ENCODE measurements at places on chromosomes 13 and 19. TPM values are rescaled to one million over a fixed set of nuclear protein-coding genes. Genes with fewer than 3 reads are reported as not detected.
A peak's percentile ranks its signal among the peaks of the same experiment; 100 is the strongest.

DNA sequence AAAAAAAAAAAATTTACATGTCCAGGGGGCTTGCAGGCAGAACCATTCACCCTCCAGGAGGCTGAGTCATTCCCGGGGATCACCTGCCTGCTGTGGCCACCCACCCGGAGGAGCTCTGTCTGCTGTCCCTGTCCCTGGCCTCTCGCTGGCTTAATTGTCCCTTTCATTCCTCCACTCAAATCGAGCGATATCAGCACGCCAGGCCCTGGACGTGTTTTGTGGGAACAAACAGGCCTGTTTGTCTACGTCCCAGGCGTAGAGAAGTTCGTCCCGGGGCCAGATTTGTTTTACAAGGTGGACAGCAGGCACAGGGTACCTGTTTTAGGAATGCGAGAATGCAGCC is 21.2 kb downstream of the SULT2B1 start:
- no peak overlapping the region for H3K27ac ChIP-seq
- no peak for DNase-seq
- no peaks in the 10 kb centered on the region for H3K4me1 ChIP-seq
- H3K27me3 ChIP-seq, result no peaks in the 10 kb centered on the region
- H3K4me3 ChIP-seq, result no peak overlapping the region
- no peaks in the 10 kb centered on the region for H3K36me3 ChIP-seq

DNA sequence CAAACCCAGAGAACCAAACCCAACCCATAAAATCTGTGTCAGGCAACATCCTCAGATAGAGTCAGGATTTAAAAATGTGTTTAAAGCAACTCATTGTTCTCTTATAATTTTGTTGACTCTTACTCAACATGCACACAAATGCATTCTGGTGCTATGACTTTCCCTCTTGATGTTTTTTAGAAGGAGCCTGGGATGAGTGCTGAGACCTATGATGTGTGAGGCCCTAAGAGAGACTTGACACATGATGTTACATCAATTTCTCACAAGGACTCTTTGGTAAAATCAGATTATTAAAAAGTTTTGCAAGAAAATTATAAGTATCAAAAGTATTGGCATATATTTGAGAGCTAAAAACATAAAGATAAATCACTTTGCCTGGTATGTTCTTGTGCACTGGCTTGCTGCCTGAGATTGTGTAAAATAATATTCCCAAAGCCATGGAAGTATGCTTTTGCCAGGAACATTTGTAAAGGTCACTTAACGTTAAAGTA is 173.9 kb downstream of the DCLK1 start:
- no peak overlapping the region for H3K4me3 ChIP-seq
- H3K27ac ChIP-seq, result no peak overlapping the region

- no peak overlapping the region for H3K27ac ChIP-seq
- no peaks in the 10 kb centered on the region for H3K4me1 ChIP-seq
- no peaks in the 10 kb centered on the region for H3K27me3 ChIP-seq
- H3K36me3 ChIP-seq, result no peaks in the 10 kb centered on the region
- DNase-seq, result no peak
These were observed 33.8 kb upstream of the SGCG start for GRCh38 chr13:23146811-23147625.

- no peak overlapping the region for H3K27ac ChIP-seq
- H3K36me3 ChIP-seq, result no peaks in the 10 kb centered on the region
- no peaks in the 10 kb centered on the region for H3K27me3 ChIP-seq
- H3K4me3 ChIP-seq, result no peak overlapping the region
- H3K4me1 ChIP-seq, result no peaks in the 10 kb centered on the region
- DNase-seq, result no peak
These were observed 490.8 kb downstream of the RFC3 start for GRCh38 chr13:34308725-34309124.

- DNase-seq, result no peak
- H3K27me3 ChIP-seq, result peaks cover 24% of the 10 kb centered on the region
- H3K4me1 ChIP-seq, result no peaks in the 10 kb centered on the region
- H3K27ac ChIP-seq, result no peak overlapping the region
- H3K4me3 ChIP-seq, result no peak overlapping the region
- H3K36me3 ChIP-seq, result no peaks in the 10 kb centered on the region
These were observed 3.1 kb downstream of the PPP1R14A start for GRCh38 chr19:38252941-38253691.

GRCh38 chr19:14758816-14759215 is 19.5 kb downstream of the ADGRE2 start:
- H3K36me3 ChIP-seq, result no peaks in the 10 kb centered on the region
- no peaks in the 10 kb centered on the region for H3K4me1 ChIP-seq
- H3K27me3 ChIP-seq, result peaks cover 3% of the 10 kb centered on the region
- no peak overlapping the region for H3K4me3 ChIP-seq

GRCh38 chr19:58561373-58562121 is 3.1 kb upstream of the UBE2M start:
- H3K4me3 ChIP-seq, result peak overlapping the region; percentile 81
- peaks cover 18% of the 10 kb centered on the region for H3K36me3 ChIP-seq
- no peaks in the 10 kb centered on the region for H3K27me3 ChIP-seq
- H3K27ac ChIP-seq, result peak overlapping the region; percentile 56

GRCh38 chr19:16951529-16951928 is 62.7 kb downstream of the F2RL3 start:
- H3K36me3 ChIP-seq, result no peaks in the 10 kb centered on the region
- H3K27ac ChIP-seq, result no peak overlapping the region
- no peak overlapping the region for H3K4me3 ChIP-seq
- peaks cover 3% of the 10 kb centered on the region for H3K27me3 ChIP-seq

DNA sequence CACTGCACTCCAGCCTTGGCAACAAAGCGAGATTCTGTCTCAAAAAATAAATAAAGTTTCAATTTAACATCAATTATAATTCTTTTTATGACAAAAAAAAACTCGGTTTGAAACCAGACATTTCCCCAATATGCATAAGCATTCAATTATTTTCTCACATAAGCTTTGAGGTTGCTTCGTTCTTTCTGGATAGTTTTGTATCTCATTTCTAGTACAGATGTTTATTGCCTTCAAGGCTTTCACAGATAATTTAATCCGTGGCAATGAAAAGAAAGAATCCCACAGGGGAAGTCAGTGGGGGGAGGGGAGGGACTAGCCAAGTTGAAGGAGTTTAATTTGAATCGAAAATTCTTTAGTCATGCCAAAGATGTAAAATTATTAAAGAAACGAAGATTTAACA is 29.6 kb upstream of the TSC22D1 start:
- no peaks in the 10 kb centered on the region for H3K4me1 ChIP-seq
- no peak overlapping the region for H3K4me3 ChIP-seq
- peaks cover under 1% of the 10 kb centered on the region for H3K36me3 ChIP-seq
- no peak for DNase-seq
- peaks cover 2% of the 10 kb centered on the region for H3K27me3 ChIP-seq
- no peak overlapping the region for H3K27ac ChIP-seq

GRCh38 chr13:89755729-89756492 is 1591.6 kb upstream of the MIR17HG start:
- no peaks in the 10 kb centered on the region for H3K36me3 ChIP-seq
- H3K27me3 ChIP-seq, result no peaks in the 10 kb centered on the region
- H3K4me1 ChIP-seq, result no peaks in the 10 kb centered on the region

DNA sequence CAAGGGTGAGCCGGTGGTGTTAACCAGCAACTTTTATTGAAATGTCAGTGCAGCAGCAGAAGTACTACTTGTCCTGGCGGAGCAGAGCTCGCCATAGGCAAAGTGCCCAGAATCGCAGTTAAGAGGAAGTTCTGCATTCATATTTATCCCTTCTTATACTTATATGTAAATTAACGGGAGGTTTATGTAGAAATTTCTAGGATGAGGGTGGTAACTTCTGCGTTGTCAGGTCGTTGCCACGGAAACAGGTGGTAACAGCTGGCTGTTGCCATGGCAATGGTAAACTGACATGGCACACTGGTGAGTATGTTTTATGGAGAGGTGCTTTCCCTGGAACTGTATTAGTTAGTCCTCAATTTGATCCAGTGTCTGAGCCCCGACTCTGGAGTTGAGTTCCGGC is 2494.9 kb upstream of the PCDH20 start:
- no peak overlapping the region for H3K4me3 ChIP-seq
- no peak overlapping the region for H3K27ac ChIP-seq
- no peaks in the 10 kb centered on the region for H3K4me1 ChIP-seq
- H3K36me3 ChIP-seq, result no peaks in the 10 kb centered on the region

DNA sequence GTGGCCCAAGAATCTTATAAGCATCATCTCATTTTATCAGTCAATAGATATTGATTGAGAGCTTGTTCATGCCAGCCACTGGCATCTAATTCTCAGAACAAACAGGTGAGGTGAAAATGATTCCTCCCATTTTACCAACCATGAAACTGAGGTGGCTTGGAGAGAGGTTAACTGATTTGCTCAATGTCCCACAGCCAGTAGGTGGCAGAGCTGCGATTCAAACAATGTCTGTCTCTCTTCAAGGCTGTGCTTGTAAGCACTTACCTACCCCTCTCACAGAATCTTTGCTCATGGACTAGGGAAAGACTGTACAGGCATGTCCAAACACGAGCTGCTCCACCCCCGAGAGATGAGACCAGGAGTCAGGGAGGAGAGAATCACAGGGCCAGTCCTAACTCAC is 21.5 kb upstream of the GSX1 start:
- H3K4me1 ChIP-seq, result no peaks in the 10 kb centered on the region
- peaks cover 15% of the 10 kb centered on the region for H3K27me3 ChIP-seq
- DNase-seq, result peak; percentile 40
- H3K4me3 ChIP-seq, result no peak overlapping the region

GRCh38 chr19:2495651-2496316 is 19.9 kb downstream of the GADD45B start:
- peaks cover 17% of the 10 kb centered on the region for H3K4me1 ChIP-seq
- DNase-seq, result no peak
- H3K36me3 ChIP-seq, result no peaks in the 10 kb centered on the region
- H3K27me3 ChIP-seq, result peaks cover 22% of the 10 kb centered on the region

GRCh38 chr13:97341135-97341534 is 92.8 kb upstream of the RAP2A start:
- DNase-seq, result no peak
- H3K4me3 ChIP-seq, result no peak overlapping the region
- peaks cover 12% of the 10 kb centered on the region for H3K4me1 ChIP-seq
- H3K27me3 ChIP-seq, result no peaks in the 10 kb centered on the region

- H3K4me1 ChIP-seq, result no peaks in the 10 kb centered on the region
- peaks cover 8% of the 10 kb centered on the region for H3K27me3 ChIP-seq
- no peak for DNase-seq
These were observed 43.3 kb downstream of the INSR start for GRCh38 chr19:7250951-7251350.

GRCh38 chr19:32483574-32483973 is 78.0 kb downstream of the DPY19L3 start:
- H3K4me3 ChIP-seq, result no peak overlapping the region
- peaks cover 14% of the 10 kb centered on the region for H3K36me3 ChIP-seq
- no peaks in the 10 kb centered on the region for H3K4me1 ChIP-seq
- no peak for DNase-seq
- no peak overlapping the region for H3K27ac ChIP-seq
- no peaks in the 10 kb centered on the region for H3K27me3 ChIP-seq

- H3K36me3 ChIP-seq, result no peaks in the 10 kb centered on the region
- no peaks in the 10 kb centered on the region for H3K27me3 ChIP-seq
- H3K4me3 ChIP-seq, result no peak overlapping the region
- no peak for DNase-seq
- H3K4me1 ChIP-seq, result no peaks in the 10 kb centered on the region
These were observed 957.1 kb downstream of the PCDH9 start for GRCh38 chr13:66273011-66273410.

GRCh38 chr13:37640499-37640898 is 41.9 kb upstream of the POSTN start:
- H3K36me3 ChIP-seq, result no peaks in the 10 kb centered on the region
- no peaks in the 10 kb centered on the region for H3K27me3 ChIP-seq
- H3K27ac ChIP-seq, result no peak overlapping the region

Gene CYP4F2
- total RNA-seq, result not detected

Gene CTXN1
- total RNA-seq, result 0.77 TPM

Gene CCDC194
- 1.4 TPM for total RNA-seq

Gene LILRA6
- total RNA-seq, result 0.26 TPM

Gene CLC
- 4.0 TPM for total RNA-seq

Gene ZNF429
- 9.0 TPM for total RNA-seq

Gene ZNF534
- not detected for total RNA-seq

Gene NMRK2
- total RNA-seq, result not detected

Gene GPR180
- 9.7 TPM for total RNA-seq

Gene PCP2
- 0.62 TPM for total RNA-seq

Gene ZNF850
- total RNA-seq, result 6.7 TPM

Gene CGB8
- total RNA-seq, result not detected

Gene ADAMTS10
- 3.9 TPM for total RNA-seq

Gene NUFIP1
- total RNA-seq, result 9.3 TPM

Measured in activated CD4-positive, alpha-beta memory T cell treated with anti-CD3 and anti-CD28 coated beads for 36 hours (primary cell).